ENCODE measurements at places on chromosomes 3 and 15. TPM values are rescaled to one million over a fixed set of nuclear protein-coding genes. Genes with fewer than 3 reads are reported as not detected.

Gene TERC
- 17.4 TPM for total RNA-seq

- peak; percentile 43 for DNase-seq
- H3K27me3 ChIP-seq, result no peaks in the 10 kb centered on the region
- no peaks in the 10 kb centered on the region for H3K4me1 ChIP-seq
- no peak overlapping the region for H3K27ac ChIP-seq
- no peaks in the 10 kb centered on the region for H3K36me3 ChIP-seq
Observed at GRCh38 chr3:632571-633170, 436.1 kb downstream of the CHL1 start.

Gene CCDC39
- not detected for total RNA-seq

- peak; percentile 33 for DNase-seq
- H3K27me3 ChIP-seq, result no peaks in the 10 kb centered on the region
- H3K4me1 ChIP-seq, result peaks cover 57% of the 10 kb centered on the region
- peaks cover 24% of the 10 kb centered on the region for H3K36me3 ChIP-seq
- no peak overlapping the region for H3K27ac ChIP-seq
Observed at GRCh38 chr15:31477851-31478701, 151.4 kb downstream of the KLF13 start.

DNA sequence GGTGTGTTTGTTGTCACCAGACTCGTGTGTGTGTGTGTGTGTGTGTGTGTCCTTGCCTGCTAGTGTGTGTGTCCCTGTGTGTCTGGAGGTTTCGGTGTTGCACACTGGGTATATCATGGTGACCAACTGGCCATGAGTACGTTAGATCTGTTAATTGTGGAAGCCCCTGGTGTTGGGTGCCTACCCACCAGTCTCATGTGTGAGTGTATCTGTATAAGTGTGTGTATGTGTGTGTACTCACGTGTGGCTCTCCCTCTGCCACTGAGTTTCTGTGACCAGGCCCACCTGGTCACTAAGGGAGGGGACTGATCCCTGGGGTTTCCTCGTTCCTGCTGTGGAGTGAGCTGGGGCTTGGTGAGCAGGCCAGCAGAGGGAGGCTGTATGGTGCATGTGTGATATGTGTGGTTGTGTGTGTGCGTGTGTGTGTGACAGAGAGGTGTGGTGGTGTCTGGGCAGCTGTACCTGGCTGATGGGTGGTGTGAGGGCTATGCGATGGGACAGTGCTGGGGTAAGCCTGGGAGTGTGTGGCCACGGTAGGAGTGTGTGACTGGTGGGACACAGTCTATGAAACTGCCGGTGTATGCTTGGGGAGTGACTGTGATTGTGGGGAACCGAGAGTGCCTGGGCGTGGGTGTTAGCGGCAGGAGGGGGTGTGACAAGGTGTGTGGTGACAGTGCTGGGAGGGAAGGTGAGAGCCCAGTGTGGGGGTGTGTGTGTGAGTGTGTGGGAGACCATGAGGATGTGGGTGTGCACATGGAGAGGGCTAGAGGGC is 1.8 kb downstream of the PRKCD start:
- peak; percentile 78 for DNase-seq
- H3K27ac ChIP-seq, result peak overlapping the region; percentile 63
- peaks cover 17% of the 10 kb centered on the region for H3K27me3 ChIP-seq
- peaks cover 31% of the 10 kb centered on the region for H3K4me1 ChIP-seq
- no peaks in the 10 kb centered on the region for H3K36me3 ChIP-seq
- peak overlapping the region; percentile 74 for H3K4me3 ChIP-seq

Gene SAMD7
- not detected for total RNA-seq

Gene NTRK3
- not detected for total RNA-seq

GRCh38 chr3:115087512-115087911 is 59.6 kb downstream of the ZBTB20 start:
- no peaks in the 10 kb centered on the region for H3K36me3 ChIP-seq
- H3K27ac ChIP-seq, result no peak overlapping the region
- DNase-seq, result no peak
- H3K4me1 ChIP-seq, result no peaks in the 10 kb centered on the region
- H3K27me3 ChIP-seq, result no peaks in the 10 kb centered on the region

DNA sequence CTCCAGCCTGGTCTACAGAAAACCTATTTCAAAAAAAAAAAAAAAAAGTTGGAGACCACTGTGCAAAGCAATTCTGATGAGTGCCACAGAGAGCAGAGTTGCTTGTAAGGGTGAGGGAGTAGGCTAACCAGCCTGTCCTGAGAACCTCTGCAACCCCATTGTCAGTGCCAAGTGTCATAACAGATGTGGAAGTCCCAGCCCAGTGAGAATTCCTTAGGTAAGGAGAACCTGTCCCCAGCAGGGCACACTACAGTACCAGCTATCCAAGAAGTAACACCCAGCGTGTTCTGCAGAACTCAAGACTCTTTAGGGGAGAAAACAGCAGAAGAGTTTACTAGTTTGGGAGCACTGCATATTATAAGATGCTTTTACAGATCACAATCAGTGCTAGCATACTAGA is 156.3 kb downstream of the LIPC start:
- DNase-seq, result no peak
- no peaks in the 10 kb centered on the region for H3K27me3 ChIP-seq
- no peak overlapping the region for H3K27ac ChIP-seq

DNA sequence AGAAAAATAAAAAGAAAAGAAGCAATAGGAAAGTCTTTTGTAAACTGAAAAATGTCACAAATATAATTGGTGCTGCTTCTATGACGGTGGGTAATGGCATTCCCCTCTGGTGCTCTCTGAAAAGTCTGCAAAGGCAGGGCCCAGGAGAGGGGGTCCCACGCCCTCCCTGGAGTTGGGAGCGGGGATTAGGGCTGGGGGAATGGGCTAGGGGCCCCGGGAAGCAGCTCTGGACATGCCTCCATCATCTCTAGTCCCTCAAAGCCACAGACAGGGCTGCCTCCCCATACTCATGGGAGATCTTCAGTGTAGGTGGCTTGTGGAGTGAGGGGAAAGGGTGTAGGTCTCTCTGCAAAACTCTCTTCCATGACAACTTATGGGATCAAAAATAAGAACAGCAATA is 7.8 kb upstream of the RHCG start:
- peaks cover 18% of the 10 kb centered on the region for H3K27me3 ChIP-seq
- peaks cover 3% of the 10 kb centered on the region for H3K4me1 ChIP-seq
- no peak overlapping the region for H3K27ac ChIP-seq
- DNase-seq, result no peak
- H3K36me3 ChIP-seq, result no peaks in the 10 kb centered on the region

Data from activated CD8-positive, alpha-beta memory T cell treated with anti-CD3 and anti-CD28 coated beads, Interleukin-2, amount 10 ng/mL, durations not matched to agents 7 days and 5 days (primary cell).